SW480 (cell line): ENCODE measurements at places on chromosomes 2 and 18.

- DNase-seq: no peak
Measured at GRCh38 chr2:221458578-221458977, 113.5 kb downstream of the EPHA4 start.

- DNase-seq: no peak
Measured at GRCh38 chr2:52289741-52290140, 1257.8 kb upstream of the NRXN1 start.

DNA sequence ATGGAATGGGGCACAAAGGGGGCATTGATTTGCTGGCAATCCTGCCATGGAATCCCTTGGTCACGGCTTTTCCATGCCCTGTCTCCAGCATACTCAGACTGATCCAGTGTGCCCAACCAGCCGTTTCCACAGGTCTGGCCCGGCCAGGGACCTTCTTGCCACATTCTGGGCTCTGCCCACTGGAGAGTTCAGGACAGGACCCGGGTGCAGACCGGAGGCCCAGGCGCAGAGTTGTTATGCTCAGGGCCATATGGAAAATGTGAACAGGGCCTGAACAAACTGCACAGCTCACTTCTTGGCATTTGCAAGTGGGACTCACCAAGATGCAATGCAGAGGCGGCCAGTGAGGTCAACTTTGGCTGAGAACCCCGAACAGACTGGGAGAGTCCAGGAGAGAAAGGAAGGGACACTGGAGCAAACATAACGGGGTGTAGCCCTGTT lies 15.6 kb upstream of the ASAP2 start:
- peak; percentile 78 for DNase-seq

- DNase-seq: no peak
Measured at GRCh38 chr2:214088536-214088935, 322.3 kb upstream of the VWC2L start.

- DNase-seq: no peak
Measured at GRCh38 chr2:150570712-150571111, 83.2 kb upstream of the RND3 start.

DNA sequence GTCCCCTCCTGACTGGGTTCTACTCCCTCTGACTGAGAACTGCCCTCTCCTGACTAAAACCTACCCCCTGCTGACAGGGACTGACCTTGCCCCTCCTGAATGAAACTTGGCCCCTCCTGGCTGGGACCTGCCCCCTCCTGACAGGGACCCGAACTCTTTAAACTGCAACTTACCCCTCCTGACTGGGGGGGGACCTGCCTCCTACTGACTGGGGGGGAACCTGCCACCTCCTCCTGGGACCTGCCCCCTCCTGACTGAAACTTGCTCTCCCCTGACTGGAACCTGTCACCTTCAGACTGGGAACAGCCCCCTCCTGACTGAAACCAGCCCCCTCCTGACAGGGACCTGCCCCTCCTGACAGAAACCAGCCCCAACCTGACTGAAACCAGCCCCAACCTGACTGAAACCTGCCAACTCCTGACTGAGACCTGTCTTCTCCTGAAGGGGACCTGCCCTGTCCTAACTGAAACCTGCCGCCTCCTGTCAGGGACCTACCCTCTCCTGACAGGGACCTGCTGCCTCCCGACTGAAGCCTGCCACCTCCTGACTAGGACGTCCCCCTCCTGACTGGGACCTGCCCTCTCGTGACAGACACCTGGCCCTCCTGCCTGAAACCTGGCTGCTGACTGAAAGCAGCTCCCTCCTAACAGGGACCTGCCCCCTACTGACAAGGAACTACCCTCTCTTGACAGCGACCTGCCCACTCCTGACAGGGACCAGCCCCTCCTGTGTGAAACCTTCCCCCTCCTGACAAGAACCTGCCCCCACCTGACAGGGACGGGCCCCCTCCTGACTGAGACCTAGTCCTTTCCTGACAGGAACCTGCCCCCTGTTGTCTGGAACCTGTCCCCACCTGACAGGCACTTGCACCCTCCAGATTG lies 87.1 kb downstream of the PXDN start:
- DNase-seq: peak; percentile 46

DNA sequence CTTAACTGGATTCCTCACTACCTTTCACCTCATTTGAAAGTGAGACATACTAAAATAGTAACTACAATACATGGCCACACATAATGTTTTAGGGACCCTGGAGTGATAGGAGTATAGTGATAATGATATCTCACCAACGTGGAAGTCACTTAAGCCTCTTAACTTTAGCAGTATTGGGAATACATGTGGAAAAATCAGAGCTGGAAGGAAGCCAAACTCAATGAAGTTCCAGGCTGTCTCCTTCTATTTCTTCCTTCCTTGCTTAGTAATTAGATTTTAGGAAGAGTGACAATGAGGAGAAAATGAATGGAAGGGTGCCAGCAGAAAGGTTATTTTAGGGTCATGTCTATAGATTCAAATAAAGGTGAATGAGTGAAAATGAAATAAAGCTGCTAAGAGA lies 387.3 kb downstream of the PLCL1 start:
- DNase-seq: no peak

- DNase-seq: no peak
Measured at GRCh38 chr2:85435981-85436835, 17.7 kb downstream of the SH2D6 start.

- peak; percentile 70 for DNase-seq
Measured at GRCh38 chr2:128313091-128313836, 5.4 kb downstream of the HS6ST1 start.

- DNase-seq: no peak
Measured at GRCh38 chr2:20198796-20199632, 25.9 kb downstream of the SDC1 start.

GRCh38 chr18:49728542-49728941 lies 84.8 kb downstream of the ACAA2 start:
- no peak for DNase-seq

DNA sequence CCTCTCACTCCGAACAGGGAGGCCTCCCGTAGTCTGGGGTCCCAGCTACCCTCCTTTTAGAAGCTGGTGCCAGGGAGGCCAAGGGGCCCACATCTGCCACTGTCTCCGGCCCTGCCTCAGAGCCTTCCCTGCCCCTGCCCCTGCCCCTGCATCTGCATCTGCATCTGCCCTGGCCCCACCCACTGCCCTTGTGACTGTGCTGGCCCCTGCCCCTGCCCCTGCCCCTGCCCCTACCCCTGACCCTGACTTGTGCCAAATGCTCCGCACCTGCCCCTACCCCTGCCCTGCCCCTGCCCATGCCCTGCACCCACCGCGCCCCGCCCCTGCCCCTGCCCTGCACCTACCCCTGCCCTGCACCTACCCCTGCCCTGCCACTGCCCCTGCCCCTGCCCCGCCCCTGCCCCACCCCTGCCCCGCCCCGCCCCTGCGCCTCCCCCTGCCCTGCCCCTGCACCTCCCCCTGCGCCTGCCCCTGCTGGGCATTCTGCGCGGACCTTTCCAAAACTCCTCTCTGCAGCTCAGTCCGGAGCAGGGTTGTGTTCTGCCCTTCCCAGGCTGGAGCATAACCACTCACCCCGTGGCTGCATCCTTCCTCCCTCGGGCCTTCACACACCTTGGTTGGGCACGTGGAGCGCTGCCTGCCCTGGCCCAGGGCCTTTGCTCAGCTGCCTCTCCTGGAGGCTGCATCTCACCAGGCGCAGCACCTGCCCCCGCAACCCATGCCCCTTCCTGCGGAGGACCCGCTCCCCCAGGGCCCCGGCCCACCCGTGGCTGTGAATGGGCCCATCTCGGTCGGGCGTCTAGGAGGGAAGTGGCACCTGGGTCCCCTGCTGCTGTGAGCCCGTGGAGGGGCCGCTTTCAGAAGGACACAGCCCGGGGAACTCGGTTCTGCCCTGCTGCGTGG lies 5.4 kb downstream of the SNTG2 start:
- no peak for DNase-seq

DNA sequence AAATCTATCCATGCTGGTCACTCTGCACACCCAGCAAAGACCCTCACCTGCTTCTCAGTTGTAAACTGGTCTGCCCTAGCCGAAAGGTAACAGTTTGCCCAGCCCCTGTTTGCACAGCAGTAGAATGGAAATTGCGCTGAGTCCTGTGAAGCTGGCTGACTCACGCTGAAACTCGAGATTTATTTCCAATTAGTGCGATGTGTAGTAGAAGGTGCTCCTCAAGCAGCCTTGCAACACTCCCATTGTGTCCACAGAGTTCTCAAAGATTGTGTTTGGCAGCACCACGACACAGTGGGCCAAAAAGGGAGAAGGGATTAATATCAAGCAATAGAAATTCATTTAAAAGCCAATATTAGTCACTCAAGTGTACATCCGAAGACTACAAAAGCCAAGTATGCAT lies 21.7 kb upstream of the APCDD1 start:
- DNase-seq: no peak

DNA sequence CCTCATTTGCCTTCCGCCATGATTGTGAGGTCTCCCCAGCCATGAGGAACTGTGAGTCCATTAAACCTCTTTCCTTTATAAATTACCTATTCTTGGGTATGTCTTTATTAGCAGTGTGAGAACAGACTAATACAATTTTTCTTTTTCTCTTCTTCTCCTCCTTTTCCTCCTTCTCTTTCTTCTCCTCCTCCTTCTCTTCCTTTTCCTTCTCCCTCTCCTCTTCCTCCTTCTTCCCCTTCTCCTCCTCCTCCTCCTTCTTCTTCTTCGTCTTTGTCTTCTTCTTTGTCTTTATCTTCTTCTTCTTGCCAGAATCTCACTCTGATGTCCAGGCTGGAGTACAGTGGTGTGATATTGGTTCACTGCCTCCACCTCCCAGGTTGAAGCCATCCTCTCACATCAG lies 20.2 kb downstream of the SKA1 start:
- DNase-seq: no peak

GRCh38 chr2:85537600-85538506 lies 1.1 kb upstream of the MAT2A start:
- peak; percentile 68 for DNase-seq

- no peak for DNase-seq
Measured at GRCh38 chr2:24233321-24233720, 58.5 kb downstream of the FAM228A start.

DNA sequence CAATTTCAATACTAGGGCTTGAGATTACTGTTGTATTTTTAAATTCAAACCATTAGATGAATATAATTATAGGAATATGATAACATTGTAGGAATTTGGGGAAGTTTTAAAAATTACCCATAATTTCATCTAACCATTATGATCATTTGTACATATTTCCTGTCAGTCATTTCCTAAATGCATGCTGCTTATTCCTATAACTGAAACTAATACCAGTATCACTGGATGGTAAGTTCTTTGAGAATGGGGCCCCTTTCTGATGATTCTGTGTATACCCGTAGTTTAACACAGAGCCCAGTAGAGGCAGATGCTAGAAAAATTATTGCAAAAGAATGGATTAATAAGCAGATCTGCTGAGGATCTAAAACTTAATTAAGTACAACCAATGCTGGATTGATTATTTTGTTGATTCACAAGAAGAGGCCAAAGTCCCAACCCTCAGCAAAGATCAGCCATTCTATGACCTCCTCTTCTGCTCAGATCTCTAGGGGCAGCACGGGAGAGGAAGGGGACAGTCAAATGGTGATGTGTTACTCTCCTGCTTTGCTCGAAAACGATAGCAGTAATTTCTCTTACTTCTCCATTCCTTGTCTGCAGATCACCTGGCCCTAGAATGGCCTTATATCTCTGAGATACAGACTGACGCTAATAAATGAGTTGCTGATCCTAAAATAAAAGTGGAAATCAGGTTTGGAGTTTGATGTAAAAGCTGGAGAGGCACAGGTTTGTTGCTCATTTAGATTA lies 69.5 kb upstream of the PELI1 start:
- DNase-seq: peak; percentile 37

DNA sequence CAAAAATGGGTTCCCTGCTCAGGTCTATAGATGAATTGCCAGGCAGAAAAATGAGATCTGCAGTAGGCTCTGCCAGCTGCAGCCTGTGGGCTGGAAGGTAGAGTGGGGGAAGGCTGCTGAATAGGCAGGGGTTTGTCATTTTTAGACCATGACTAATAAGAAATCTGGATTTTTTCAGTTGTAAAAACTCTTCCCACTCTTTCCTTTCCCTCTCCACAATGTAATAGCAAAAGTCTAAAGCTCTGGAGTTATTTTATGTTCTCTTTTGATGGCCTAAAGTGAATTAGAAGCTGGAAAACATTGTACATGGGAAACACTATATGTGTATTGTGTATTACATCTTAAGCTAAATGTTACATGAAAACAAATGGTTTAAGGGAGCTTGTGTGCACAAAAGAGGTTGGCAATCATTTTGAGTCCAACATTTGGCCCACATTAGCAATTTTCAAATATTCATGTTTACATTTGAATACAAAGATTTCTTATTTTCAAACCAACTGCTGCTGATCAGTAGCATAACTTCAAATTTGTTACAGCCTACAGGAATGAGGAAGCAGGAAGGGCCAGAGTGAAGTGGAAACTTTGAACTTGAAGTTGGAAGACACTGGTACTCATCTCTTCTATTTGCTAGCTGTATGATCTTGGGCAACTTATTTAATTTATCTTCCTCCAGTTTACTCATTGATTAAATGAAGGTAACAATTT lies 407.1 kb downstream of the SLC4A3 start:
- DNase-seq: no peak

DNA sequence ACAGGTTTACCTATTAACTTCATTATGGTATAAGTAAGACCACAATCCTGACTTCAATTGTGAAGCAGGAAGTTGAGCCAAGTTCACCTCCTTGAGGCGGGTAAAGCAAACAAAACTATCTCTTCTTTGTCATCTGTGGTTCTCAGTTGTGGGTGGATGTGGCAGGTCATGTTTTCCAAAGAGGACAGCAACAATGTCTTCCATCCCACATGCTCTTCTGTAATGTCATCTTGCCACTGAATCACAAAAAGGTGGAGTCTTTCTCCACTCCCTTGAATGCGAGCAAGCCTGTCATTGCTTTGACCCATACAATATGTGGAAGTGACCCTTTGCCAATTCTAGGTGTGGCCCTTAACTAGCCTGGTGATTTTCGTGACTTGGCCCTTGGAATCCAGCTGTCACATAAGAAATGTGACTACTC lies 98.7 kb downstream of the GRB14 start:
- DNase-seq: no peak

- DNase-seq: no peak
Measured at GRCh38 chr2:240520130-240520973, 37.4 kb downstream of the ANKMY1 start.

DNA sequence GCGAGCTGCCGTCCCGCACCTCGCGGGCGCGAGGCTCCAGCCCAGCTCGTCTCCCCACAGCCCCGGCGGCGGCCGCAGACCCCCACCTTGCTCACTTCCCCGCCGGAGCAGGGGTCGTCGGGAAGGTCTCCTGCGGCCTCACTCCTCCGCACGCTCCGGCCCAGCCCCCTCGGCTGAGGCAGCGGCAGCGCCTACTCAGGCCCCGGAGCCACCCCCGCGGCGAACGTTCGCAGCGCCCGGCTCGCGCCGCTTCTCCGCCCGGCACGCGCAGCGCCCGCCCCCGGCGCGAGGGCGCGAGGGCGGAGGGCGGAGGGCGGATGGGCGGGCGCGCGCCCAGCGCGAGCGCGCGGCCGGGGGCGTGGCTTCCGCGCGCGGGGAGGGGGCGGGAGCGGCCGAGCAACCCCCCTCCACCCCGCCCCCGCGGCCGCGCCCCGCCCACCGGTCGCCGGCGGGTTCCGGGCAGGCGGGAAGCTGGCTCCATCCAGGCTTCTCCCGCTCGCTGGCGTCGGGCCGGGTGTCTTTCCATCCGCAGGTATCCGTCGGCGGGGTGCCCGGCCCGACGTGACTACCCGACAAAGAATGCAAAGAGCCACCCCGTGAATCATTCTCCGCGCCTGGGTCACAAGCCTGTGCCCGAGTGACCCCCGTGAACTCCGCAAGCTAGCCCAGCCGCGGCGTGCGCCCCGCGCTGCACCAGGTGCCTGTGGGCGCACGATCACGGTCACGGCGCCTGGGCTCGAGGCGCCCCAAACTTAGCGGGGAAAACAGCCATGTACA lies at the start of gene DTNB:
DTNB (minus strand) TSS at position 278 of the 777 bp plus-strand sequence. CDS start 20,917 bp downstream, outside the sequence.
- peak; percentile 85 for DNase-seq

- no peak for DNase-seq
Measured at GRCh38 chr18:79000997-79001396, 21.4 kb downstream of the SALL3 start.
